Natural killer cell treated with Interleukin-12 subunit alpha and Interleukin-12 subunit beta and Interleukin-15 and Interleukin-18, amount 100 ng/mL, for 72 hours (primary cell): ENCODE measurements at places on chromosomes 1 and 21.

DNA sequence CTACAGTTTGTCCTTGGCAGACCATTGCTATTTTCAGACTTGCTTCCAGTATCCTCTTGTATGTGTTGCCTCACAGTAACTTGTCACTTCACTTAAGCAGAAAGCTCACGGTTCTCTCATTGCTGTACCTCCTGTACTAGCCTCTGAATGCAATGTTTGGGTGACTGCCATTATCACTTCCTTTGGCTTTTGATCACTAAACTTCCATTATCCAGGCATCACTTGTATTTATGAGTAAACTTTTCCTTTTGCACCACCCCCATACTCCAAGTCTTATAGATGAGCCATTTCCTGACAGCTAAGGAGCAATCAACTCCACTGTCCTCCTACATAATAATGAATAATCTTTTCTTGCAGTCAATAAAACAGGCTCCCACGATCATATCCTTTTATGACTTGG, 255.3 kb downstream of the PDE4B start:
- no peak for DNase-seq

DNA sequence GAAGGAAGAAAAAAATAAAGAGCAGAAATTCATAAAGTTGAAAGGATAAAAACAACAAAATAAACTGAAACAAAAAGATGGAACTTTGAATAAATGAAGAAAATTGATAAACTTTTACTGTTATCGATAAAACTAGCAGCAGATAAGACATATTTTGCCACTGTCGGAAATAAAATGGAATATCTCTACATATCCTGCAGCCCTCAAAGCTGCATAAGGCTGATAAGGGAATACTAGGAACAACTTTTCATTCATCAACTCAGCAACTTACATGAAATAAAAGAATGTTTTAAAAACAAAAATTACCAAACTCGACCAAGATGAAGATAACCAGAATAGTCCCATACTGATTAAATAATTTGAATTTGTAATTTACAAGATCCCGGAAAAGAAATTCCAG, 48.0 kb upstream of the GRIK1 start:
- no peak for DNase-seq

DNA sequence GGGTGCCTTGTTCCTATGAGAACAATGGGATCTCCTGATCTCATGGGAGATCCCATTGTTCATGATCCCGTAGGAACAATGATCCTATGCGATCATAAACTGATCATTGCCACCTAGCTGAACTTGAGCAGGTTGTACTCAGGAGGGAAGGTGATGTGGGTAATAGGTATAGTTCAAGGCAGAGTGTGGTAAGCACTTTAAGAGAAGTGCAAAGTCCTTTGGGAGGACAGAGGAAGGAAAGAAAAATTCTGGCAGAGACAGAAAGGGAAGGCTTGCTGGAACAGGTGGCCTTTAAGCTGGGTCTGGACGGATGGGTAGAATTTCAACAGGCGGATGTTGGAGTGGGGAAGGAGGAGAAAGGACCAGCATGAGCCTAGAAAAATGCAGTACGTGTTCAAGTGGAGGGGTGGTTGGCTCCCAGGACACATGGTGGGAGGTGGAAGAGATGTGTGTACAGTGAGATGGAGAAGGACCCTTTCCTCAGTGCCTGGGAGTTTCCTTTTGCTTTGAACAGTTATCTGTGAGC, 22.3 kb downstream of the GREM2 start:
- DNase-seq = no peak

DNA sequence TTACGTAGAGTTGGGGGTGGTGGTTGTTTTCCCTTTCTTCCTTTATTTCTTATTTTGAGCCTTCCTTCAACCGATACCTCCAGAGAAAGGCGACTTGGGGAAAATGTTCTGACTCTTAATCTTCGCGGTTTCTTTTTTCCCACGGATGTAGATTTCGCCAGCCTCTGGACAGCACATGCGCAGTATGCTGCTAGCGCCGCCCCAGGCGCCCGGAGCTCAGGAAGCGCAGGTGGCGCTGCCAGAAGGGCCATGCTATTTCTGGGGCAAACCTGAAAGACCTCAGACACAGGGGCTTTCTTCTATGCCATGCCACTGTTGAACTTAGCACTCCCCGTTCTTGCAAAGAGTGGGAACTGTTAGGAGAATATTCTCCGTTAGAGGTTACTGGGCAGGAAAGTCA, 392.1 kb downstream of the KIF26B start:
- DNase-seq = no peak

- no peak for DNase-seq
These were observed 30.3 kb downstream of the ZNF362 start for GRCh38 chr1:33286451-33287185.

- DNase-seq = no peak
These were observed 40.6 kb upstream of the DIPK1A start for GRCh38 chr1:93001893-93002292.

DNA sequence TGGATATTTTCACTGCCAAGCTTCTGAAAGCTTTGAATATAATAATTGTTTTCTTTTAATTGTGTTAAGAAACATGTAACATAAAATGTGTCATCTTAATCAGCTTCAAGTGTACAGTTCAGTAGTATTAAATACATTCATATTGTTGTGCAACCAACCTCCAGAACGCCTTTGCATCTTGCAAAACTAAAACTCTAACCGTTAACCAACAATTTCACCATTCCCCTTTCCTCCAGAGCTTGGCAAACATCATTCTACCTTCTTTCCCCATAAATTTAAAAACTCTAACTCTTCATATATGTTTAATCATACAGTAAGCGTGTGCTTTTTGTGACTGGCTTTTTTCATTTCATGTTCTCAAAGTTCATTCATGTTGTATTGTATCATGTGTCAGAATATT, 2.1 kb downstream of the MNDA start:
- DNase-seq = no peak
